GDM1 (cell line): ENCODE measurements at places on chromosomes 13 and 19.

DNA sequence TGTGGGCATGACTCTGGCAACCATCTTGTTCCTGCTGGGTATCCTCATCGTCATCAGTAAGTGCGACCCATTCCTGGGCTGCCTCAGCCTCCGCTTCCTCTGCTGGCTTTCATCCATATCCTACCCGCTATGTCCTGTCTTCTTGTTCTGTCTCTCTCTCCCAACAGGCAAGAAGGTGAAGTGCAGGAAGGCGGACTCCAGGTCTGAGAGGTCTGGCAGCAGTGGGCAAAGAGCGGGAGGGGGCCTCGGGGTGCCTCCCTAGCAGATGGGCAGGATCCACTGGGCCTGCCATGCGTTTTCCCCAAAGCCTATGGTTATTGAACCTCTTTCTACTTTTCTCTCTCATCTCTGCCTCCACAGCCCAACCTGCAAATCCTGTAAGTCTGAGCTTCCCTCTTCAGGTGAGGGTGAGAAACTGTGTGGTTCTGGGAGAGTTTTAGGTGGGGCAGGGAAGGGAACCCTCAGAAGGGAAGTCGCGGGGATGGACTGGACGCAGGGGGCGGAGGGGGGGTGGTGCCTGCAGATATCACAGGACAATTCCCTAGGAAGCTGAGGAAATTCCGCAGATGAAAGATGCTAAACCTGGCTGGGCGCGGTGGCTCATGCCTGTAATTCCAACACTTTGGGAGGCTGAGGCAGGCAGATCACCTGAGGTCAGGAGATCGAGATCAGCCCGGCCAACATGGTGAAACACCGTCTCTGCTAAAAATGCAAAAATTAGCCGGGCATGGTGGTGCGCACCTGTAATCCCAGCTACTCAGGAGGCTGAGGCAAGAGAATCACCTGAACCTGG, 3.1 kb upstream of the FXYD5 start:
- DNase-seq: no peak

GRCh38 chr13:102395174-102395573, 6.7 kb downstream of the FGF14 start:
- no peak for DNase-seq

DNA sequence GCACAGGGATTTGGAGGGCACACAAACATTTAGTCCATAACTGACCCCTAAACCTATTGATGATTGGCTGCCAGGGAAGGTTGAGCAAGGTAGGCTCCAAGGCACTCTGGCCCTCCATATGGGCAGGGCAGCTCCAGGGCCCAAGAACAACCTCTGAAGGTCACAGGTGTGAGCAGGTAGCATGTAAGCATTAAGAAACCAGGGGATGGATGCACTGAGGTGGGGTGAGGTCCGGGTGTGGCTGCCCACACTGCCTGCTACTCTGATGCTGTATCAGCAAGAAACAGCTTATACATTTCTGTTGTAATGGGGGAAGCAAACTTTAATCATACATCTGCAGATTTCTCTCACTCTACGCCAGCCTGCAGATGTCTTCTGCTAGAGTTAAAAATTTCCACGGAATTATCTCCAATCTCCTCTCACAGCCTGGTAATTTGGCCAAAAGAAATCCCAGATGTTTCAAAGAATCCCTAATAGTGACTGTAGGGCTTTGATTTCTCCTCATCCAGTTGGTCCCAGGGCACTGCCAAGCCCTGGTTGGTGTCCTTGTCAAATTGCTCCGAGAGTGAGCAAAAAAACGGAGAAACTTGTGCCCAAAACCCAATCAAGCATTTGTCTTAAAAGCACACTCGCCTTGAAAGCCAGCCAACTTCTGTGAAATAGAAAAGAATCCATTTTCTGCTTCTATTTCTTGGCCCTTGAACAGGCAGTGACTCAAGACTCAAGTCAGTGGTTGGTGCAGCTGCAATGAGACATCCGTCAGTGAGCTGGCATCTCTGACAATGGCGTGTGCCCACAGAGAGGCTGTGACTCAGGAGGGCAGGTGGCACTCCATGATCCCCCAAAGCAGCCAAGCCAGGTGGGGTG, 72.5 kb upstream of the MRI1 start:
- no peak for DNase-seq

DNA sequence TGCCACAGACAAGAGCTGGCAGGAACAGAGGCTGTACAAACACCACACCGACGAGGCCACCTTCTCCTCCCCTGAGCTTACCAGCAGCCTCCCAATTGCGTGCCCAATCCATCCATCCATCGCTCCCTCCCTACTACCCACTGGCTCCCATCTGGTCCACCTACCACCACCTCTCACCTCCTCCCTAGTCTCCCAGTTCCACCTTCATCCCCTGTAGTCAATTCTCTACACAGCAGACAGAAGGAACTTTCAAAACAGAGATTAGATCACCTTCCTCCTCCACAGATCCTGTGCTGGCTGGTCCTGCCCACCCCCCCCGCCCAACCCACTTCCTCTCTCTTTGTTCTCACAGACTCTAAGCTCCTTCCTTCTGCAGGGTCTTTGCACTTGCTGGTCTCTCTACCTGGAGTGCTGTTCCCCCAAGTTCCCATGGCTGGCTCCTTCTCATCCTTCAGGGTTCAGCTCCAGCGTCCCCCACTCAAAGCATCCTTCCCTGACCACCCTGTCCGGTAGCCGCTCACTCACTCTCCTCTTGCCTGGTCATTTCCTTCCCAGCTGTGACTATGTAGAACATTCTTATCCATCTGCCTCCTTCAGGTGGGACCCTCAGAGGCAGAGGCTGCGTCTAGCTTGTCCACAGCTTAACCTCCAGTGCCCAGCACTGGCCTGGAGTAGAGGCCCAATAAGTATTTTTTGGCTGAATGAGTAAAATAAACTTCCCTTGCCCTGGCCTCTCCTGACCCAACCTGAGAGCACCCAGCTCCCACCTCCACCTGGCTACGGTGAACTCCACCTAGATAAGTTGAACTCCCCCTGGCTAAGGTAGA, 23.0 kb downstream of the PIN1 start:
- peak; percentile 22 for DNase-seq

DNA sequence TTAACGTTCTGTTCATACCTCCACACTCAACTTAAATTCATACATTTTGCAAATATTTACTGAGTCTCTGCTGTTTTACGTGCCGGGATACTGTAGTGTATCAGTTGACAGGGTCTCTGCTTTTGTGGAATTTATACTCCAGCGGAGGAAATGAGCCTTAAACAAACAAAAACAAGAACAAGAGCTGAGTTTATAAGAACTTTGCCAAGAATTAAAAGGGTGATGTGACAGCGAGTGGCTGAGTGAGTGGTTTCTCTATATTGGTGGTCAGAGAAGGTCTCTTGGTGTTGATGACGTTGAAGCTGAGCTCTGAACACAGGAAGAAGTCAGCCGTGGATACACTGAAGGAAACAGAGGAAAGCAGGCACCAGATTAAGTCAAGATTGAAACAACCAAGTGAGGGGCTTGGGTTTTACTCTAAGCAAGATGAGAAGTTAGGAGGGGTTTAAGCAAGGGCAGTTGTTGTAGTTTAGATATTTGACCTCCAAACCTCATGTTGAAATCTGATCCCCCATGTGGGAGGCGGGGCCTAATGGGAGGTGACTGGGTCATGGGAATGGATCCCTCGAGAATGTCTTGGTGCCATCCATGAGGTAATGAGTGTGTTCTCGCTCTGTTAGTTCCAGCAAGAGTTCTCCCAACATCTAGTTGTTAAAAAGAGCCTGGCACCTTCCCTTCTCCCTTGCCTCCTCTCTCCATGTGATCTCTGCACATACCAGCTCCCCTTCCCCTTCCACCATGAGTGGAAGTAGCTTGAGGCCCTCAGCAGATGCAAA, 248.3 kb downstream of the DCLK1 start:
- no peak for DNase-seq

GRCh38 chr19:2424686-2425621, 2.4 kb downstream of the TIMM13 start:
- no peak for DNase-seq

GRCh38 chr13:40975441-40975840, 43.7 kb downstream of the ELF1 start:
- DNase-seq: no peak

DNA sequence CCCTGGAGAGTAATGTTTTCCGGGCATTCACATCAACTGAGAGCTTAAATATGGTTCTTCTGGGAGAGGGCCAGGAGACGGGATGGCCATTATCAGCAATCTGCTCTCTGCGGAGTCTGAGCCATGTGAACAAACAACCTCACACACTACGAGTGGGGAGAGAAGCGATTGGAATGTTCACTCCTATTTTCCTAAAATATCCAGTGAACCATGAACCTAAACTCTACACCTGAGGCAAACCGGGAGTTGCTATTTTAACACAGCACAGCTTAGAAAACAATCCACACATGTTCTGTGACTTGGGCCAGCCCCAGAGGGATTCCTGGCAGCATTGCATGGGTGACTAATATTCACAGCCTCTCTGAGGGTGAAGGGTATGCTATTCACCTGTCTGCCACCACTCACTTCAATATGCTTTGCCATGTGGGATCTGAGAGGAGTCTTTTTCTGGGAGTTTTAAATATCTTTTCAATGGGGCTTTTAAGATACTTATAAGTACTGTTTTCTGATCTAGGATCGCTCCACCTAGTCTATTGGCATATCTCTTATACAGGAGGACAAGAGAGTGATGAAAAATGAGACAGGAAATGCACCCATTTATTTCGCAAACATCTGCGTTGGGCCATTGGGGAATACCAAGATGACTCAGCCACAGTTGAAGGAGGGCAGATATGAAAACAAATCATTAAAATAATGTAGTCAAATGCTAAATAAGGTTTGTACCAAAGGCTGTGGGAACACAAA, 72.6 kb upstream of the SERP2 start:
- DNase-seq: no peak

- DNase-seq: no peak
These were observed 58.4 kb upstream of the C13orf46 start for GRCh38 chr13:114032126-114032799.

GRCh38 chr19:45887200-45887710, 1.3 kb upstream of the IRF2BP1 start:
- no peak for DNase-seq

- DNase-seq: no peak
These were observed 253.6 kb upstream of the MAB21L1 start for GRCh38 chr13:35729926-35730627.

DNA sequence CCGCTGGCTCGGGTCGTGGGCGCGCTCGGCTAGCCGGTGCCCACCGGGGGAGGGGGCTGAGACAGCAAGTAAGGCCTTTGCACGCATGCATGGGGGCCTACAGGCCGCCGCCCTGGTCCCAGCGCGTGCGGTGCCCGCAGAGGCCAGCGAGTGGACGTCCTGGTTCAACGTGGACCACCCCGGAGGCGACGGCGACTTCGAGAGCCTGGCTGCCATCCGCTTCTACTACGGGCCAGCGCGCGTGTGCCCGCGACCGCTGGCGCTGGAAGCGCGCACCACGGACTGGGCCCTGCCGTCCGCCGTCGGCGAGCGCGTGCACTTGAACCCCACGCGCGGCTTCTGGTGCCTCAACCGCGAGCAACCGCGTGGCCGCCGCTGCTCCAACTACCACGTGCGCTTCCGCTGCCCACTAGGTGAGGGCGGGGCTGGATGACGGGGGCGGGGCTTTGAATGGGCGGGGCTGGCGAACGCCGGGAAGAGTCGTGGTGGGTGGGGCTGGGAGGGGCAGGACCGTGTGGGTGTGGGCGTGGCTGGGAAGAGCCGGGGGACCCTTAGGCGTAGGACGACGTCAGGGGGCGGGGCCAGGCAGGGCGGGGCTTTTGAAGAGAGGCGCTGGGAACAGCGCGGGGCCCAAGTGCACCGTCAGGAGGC, 2.1 kb downstream of the CILP2 start:
- DNase-seq: no peak

GRCh38 chr19:12949363-12950283, 4.0 kb downstream of the RAD23A start:
- DNase-seq: no peak

GRCh38 chr13:113654591-113655345, 3.2 kb downstream of the ATP4B start:
- DNase-seq: no peak

DNA sequence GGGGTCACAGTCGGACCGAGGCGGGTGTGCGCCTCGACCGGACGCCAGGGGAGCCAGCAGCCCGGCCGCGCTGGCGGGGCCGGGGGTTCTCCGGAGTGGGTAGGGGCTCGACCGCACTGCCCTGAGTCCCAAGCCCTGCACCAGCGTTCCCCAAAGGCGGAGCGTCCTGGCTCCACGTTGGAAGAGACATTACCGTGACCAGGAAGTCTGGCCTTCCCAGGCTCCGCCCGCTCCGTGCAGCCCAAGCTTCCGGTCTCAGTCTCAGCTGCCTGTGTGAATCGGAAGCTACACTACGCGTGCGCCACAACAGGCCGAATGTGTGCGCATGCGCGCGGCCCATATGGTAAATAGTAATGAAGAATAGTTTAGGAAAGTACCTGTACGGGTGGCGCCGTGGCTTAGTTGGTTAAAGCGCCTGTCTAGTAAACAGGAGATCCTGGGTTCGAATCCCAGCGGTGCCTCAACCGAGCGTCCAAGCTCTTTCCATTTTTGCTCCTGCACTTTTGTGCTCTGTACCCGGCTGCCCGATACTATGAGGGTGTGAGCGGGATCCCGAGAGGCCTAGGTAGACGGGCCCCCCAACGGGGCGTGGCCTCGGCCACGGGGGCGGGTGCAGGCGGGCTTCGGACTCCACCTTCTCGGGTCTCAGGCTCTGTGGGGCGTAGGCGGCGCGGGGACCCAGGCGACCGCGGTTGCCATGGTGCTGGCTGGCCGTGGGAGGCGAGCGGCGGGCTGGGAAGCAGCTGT, 17.3 kb upstream of the LRP3 start:
- DNase-seq: peak; percentile 99

DNA sequence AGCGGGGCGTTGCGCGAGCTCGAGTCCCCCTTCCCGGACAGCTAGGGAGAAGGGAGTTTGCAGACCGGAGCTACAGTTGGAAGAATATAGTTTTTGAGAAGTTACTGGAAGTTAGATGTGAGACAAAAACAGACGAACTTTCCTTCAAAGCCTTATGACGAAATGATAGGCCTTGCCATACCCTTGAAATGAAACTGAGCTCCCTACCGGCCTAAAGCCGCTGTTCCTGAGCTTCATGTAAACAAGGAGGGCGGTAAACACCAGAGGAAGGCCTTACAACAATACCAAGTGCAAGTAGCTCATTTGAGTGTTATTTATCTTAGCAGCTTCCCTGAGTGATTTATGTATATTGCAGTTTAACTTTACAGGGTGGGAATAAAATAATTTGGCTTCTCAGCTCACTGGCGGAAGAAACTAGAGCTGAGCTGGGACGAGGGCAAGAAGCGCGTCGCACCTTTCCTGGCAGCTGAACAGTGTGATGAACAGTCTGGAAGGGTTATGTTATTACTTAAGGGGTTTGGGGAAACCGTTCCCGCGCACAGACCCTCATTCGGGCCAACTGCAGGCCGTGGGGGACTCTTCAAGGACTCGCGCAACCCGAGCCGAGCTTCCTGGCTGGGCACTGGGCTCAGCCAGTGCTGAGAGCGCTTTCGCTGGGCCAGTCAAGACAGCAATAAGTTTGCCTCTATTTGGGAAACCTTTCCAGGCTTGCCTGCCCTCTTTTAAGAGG, 111.2 kb downstream of the KCNRG start:
- DNase-seq: no peak

GRCh38 chr19:36152352-36153091, at the start of gene COX7A1:
COX7A1 (minus strand) TSS chr19:36152447; CDS start chr19:36152407, 40 bp downstream.
- no peak for DNase-seq

- DNase-seq: no peak
These were observed 30.0 kb upstream of the KBTBD7 start for GRCh38 chr13:41224113-41225110.

GRCh38 chr13:113559061-113559460, 25.5 kb upstream of the TFDP1 start:
- no peak for DNase-seq
